Upper lobe of right lung (tissue), 1 donor: ENCODE measurements at places on chromosomes 3 and 15. TPM values are rescaled to one million over a fixed set of nuclear protein-coding genes. Genes with fewer than 3 reads are reported as not detected.

The PGBD4 gene
- 1.3 TPM for total RNA-seq

GRCh38 chr3:111714305-111714704, 119.2 kb upstream of the ZBED2 start:
- no peaks in the 10 kb centered on the region for H3K36me3 ChIP-seq
- H3K4me1 ChIP-seq: no peaks in the 10 kb centered on the region
- peaks cover 4% of the 10 kb centered on the region for H3K27me3 ChIP-seq
- H3K4me3 ChIP-seq: no peak overlapping the region
- no peak for DNase-seq

GRCh38 chr3:140568842-140569520, 108.9 kb upstream of the TRIM42 start:
- no peak overlapping the region for H3K4me3 ChIP-seq
- no peaks in the 10 kb centered on the region for H3K36me3 ChIP-seq
- H3K27ac ChIP-seq: no peak overlapping the region
- no peaks in the 10 kb centered on the region for H3K27me3 ChIP-seq
- no peaks in the 10 kb centered on the region for H3K4me1 ChIP-seq
- no peak for DNase-seq

DNA sequence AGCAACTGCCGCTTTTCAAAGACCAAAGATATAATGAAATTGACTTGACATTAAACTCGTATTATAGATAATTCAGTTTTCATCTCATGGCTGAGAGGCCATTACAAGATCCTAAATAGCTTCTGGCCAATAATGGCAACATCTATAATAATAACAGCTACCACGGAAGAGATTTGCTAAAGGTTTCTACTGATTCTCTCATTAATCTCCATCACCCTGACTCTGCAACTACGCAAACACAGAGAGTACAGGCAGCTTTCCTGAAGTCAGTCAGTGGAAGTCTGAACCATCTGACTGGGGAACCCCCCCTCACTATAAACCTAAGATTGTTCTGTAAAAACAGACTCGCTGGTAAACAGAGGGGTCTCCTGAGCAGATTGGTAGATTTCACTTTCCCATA, 257.1 kb downstream of the MAGI1 start:
- no peak overlapping the region for H3K4me3 ChIP-seq
- no peaks in the 10 kb centered on the region for H3K36me3 ChIP-seq
- no peak for DNase-seq
- H3K27me3 ChIP-seq: no peaks in the 10 kb centered on the region

DNA sequence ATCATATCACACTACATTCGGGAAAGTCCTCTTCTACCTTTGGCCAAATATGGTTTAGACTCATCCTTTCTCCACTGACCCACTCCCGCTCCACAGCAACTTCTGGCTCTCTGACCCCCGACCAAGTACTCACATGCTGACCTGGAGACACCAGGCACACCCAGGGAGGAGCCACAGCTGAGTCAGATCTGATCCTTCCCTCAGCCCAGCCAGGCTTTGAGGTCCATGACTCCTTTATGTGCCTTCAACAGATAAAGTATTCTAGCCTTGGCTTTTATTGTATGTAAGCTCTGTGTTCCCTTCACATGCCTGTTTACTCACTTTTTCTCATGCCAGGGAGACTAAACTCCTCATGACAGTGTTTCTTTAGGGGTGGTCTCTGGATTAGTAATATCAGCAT, 166.9 kb upstream of the UMPS start:
- no peaks in the 10 kb centered on the region for H3K36me3 ChIP-seq
- DNase-seq: no peak
- no peaks in the 10 kb centered on the region for H3K27me3 ChIP-seq
- H3K4me3 ChIP-seq: no peak overlapping the region

GRCh38 chr3:48561045-48561736, 2.4 kb downstream of the UCN2 start:
- no peaks in the 10 kb centered on the region for H3K27me3 ChIP-seq
- H3K4me3 ChIP-seq: peak overlapping the region; percentile 23
- peak; percentile 83 for DNase-seq

GRCh38 chr3:30313840-30314239, 292.6 kb upstream of the TGFBR2 start:
- no peak overlapping the region for H3K4me3 ChIP-seq
- H3K27ac ChIP-seq: no peak overlapping the region
- no peaks in the 10 kb centered on the region for H3K36me3 ChIP-seq
- no peak for DNase-seq
- no peaks in the 10 kb centered on the region for H3K27me3 ChIP-seq
- H3K4me1 ChIP-seq: no peaks in the 10 kb centered on the region

GRCh38 chr3:99487894-99488293, 150.5 kb upstream of the COL8A1 start:
- no peaks in the 10 kb centered on the region for H3K4me1 ChIP-seq
- no peak overlapping the region for H3K4me3 ChIP-seq
- H3K27ac ChIP-seq: no peak overlapping the region
- H3K27me3 ChIP-seq: no peaks in the 10 kb centered on the region

GRCh38 chr3:161149529-161149928, 44.4 kb upstream of the B3GALNT1 start:
- H3K4me1 ChIP-seq: no peaks in the 10 kb centered on the region
- no peaks in the 10 kb centered on the region for H3K27me3 ChIP-seq
- DNase-seq: no peak

DNA sequence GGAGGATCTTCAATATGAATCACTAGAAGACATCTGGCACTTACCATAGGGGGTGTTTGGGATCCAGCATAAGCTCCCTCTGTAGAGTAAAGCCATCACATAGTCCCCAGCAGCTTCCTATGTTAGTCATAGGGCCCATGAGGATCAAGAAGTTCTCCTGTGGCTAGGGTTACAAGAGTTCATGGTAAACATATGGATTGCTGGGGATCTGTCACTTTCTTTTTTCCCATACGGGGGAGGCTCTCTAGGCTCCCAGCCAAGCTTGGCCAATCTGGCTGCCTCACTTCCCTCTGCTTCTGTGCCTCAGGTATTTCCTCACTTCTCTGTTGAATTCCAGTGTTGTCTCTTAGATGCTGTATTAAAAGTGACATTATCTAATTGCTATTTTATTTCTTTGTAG, 597.9 kb downstream of the PDCD6IP start:
- peak; percentile 70 for DNase-seq
- H3K4me1 ChIP-seq: no peaks in the 10 kb centered on the region
- no peak overlapping the region for H3K4me3 ChIP-seq
- H3K36me3 ChIP-seq: no peaks in the 10 kb centered on the region

- H3K27me3 ChIP-seq: peaks cover 29% of the 10 kb centered on the region
- no peaks in the 10 kb centered on the region for H3K4me1 ChIP-seq
- DNase-seq: no peak
- H3K27ac ChIP-seq: no peak overlapping the region
- H3K36me3 ChIP-seq: no peaks in the 10 kb centered on the region
Measured at GRCh38 chr15:96470681-96471310, 140.3 kb downstream of the NR2F2 start.

- H3K27ac ChIP-seq: no peak overlapping the region
- peaks cover 5% of the 10 kb centered on the region for H3K4me1 ChIP-seq
- H3K4me3 ChIP-seq: no peak overlapping the region
- no peaks in the 10 kb centered on the region for H3K36me3 ChIP-seq
Measured at GRCh38 chr15:31278061-31278445, 48.6 kb upstream of the KLF13 start.

DNA sequence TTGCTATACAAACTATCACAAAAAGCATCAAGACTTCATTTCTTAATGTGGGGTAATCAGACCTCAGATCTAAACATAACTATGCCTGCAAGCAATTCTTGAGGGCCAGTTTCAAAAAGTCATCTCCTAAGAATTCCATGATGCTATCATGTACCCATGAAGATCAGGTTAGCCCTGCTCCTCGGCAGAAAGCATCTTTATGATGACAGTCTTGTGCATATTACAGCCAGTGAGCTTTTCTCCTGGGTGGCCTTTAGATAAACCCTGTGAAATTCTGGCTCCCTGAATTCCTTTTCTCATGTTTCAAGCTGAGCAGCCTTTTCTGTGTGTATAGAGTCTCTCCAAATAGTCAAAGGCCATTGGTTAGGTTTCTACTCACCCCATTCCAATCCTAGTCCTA, 201.9 kb upstream of the MCTP2 start:
- H3K4me3 ChIP-seq: no peak overlapping the region
- H3K27me3 ChIP-seq: no peaks in the 10 kb centered on the region
- DNase-seq: no peak
- H3K27ac ChIP-seq: no peak overlapping the region
- no peaks in the 10 kb centered on the region for H3K4me1 ChIP-seq

The FAM3D gene
- 4.0 TPM for total RNA-seq

DNA sequence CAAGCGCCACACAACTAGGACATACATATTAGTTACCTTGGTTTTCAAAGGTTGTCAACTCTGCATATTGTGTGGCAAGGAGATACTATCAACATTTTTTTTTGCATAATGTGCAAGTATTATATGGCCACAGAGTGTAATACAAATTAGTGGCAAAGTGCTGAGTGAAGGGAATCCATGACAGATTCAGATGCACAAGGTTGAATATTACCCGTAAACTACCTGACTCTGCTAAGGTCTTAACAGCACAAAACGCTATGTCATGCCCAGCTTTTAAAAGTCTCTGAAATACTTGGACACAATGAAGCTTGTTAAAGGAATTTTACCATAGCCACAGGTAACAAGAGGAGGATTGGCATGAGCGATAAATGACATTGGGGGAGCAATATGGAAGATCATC, 79.0 kb downstream of the SATB1 start:
- H3K4me3 ChIP-seq: no peak overlapping the region
- no peaks in the 10 kb centered on the region for H3K4me1 ChIP-seq
- no peaks in the 10 kb centered on the region for H3K27me3 ChIP-seq
- peaks cover 17% of the 10 kb centered on the region for H3K36me3 ChIP-seq
- no peak overlapping the region for H3K27ac ChIP-seq
- DNase-seq: no peak

DNA sequence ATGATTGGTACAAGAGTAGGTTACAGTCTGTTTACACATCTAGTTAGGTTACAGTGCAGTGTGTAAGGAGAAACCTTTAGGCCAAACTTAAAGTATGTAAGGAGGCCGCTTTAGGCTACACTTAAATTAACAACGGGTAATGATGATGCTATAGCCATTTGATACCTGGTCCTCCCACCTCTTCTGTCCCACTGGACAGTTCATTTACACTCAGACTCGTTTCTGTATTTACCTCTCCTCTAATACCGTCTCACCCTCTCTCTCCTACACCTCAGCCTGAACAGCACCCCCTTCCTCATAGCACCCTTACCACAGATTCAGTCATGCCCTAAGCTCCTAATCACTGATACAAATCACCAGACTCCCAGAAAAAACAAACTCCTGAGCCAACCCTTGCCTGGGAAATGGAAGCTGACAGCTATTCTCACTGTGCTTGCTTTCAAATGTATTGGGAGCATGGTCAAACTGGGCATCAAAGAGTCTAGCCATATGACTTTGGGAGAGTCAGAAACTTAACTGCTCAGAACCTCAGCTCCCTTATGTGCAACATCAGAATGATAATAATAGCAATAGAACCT, 241.3 kb upstream of the SETMAR start:
- no peaks in the 10 kb centered on the region for H3K27me3 ChIP-seq
- no peak overlapping the region for H3K4me3 ChIP-seq
- DNase-seq: no peak
- H3K4me1 ChIP-seq: no peaks in the 10 kb centered on the region

- H3K27me3 ChIP-seq: no peaks in the 10 kb centered on the region
- DNase-seq: no peak
- H3K27ac ChIP-seq: no peak overlapping the region
- no peaks in the 10 kb centered on the region for H3K36me3 ChIP-seq
Measured at GRCh38 chr3:185733980-185734724, 90.7 kb downstream of the IGF2BP2 start.

- H3K36me3 ChIP-seq: no peaks in the 10 kb centered on the region
- peak within 1 kb of the TSS; percentile 74 for H3K4me3 ChIP-seq
- H3K27ac ChIP-seq: peak within 1 kb of the TSS; percentile 66
- no peaks in the 10 kb centered on the region for H3K27me3 ChIP-seq
Measured at GRCh38 chr3:170037463-170038433, at the start of gene GPR160. Gene GPR160 (plus strand): TSS chr3:170037995. CDS start chr3:170083973, 45,978 bp downstream.

The VIPR1 gene
- 184 TPM for total RNA-seq

GRCh38 chr15:35173444-35174118, 88.5 kb upstream of the NANOGP8 start:
- no peaks in the 10 kb centered on the region for H3K36me3 ChIP-seq
- H3K27ac ChIP-seq: no peak overlapping the region
- no peak overlapping the region for H3K4me3 ChIP-seq
- no peaks in the 10 kb centered on the region for H3K4me1 ChIP-seq
- DNase-seq: no peak
- no peaks in the 10 kb centered on the region for H3K27me3 ChIP-seq

The SLCO2A1 gene
- 234 TPM for total RNA-seq

The SERPINI1 gene
- 7.1 TPM for total RNA-seq

GRCh38 chr3:4644951-4645350, 151.8 kb downstream of the ITPR1 start:
- no peak for DNase-seq
- H3K4me3 ChIP-seq: no peak overlapping the region
- peaks cover 68% of the 10 kb centered on the region for H3K36me3 ChIP-seq
- H3K4me1 ChIP-seq: no peaks in the 10 kb centered on the region
- no peaks in the 10 kb centered on the region for H3K27me3 ChIP-seq
- no peak overlapping the region for H3K27ac ChIP-seq

DNA sequence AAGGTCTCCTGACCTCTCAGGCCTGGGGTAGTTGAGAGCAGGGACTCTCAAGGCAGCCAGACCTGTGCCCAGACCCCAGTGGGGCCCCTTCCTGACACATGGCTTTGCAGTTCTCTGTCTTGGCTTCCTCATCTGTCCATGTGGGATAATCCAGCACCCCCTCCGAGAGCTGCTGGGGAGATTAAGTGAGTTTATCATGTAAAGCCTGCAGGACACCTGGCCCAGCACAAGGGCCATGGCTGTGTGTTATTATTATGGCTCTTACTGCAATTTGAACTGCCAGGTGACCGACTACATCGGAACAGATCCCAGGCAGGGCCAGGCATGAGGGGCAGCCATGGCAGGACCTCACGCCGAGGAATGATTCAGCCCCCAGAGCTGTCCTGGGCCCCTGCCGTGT, 12.6 kb downstream of the DUSP7 start:
- no peaks in the 10 kb centered on the region for H3K27me3 ChIP-seq
- no peak for DNase-seq
- peaks cover 4% of the 10 kb centered on the region for H3K36me3 ChIP-seq
- H3K4me1 ChIP-seq: peaks cover 41% of the 10 kb centered on the region
- H3K4me3 ChIP-seq: no peak overlapping the region

DNA sequence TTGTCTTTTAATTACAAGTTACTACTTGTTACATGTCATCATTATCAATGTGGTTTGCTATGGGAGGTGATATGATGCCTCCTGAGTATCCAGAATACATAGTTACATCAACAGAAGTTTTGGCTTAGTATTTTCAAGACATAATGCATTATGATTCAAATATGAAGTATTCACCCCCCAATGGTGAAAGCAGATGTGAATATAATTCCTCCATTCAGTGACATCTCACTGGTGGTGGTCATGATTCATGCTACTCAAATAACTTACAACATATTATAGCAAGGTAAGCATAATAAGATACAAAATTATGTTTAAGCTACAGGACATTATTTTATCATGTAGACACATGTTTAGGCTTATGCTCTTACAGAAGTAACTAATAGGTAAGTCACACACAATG, 34.9 kb upstream of the TTBK2 start:
- H3K4me3 ChIP-seq: no peak overlapping the region
- DNase-seq: no peak
- no peak overlapping the region for H3K27ac ChIP-seq

The CELSR3 gene
- total RNA-seq: 1.2 TPM
